Left cardiac atrium (tissue), 4 donors: ENCODE measurements at places on chromosomes 12 and 14. TPM values are rescaled to one million over a fixed set of nuclear protein-coding genes. Genes with fewer than 3 reads are reported as not detected.

The LMO3 gene
- total RNA-seq, result 4.2 TPM

GRCh38 chr12:120290609-120291305 is 946 bp downstream of the RNU4-2 start:
- DNase-seq, result peak; percentile 24

GRCh38 chr12:20631711-20632110 is 63.4 kb upstream of the SLCO1C1 start:
- DNase-seq, result no peak

DNA sequence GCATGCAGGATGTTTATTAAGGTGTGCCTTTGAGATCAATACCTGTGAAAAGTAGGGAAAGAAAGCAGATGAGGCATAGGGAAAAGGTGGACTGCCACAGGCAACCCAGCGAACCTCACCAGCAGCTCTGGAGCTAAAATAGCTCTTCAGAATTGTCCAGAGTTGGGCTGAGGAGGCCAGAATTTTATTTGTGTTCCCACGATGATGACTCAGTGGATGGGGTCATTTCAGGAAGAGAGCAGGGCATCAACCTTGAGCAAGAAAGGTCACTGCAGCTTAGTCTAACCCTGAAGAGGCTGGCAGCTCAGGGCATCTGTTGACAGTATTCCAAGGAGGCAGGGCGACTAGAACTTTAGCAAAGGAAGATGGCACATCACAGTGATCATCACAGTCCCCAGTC is 696.1 kb downstream of the DIO2 start:
- DNase-seq, result no peak

- no peak for DNase-seq
These were observed 43.7 kb downstream of the PPP1R13B start for GRCh38 chr14:103803661-103804060.

DNA sequence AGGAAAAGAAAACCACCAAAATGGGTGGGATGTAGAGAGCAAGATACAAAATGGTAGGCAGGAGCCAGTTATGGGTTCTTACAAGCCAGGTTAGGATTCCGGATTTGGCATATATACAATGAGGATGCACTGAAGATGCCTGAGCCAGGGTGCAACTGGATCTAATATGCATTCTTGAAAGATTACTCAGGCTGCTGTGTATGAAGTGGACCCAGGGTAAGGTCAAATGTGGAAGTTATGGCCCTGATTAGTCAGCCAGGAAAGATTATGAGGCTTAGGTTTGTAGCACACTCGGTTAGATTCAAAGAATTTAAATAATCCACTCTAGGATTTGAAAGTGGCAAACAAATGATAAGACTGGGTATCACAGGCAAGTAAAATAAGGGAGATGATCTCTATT is 1750.7 kb upstream of the FLRT2 start:
- DNase-seq, result no peak

DNA sequence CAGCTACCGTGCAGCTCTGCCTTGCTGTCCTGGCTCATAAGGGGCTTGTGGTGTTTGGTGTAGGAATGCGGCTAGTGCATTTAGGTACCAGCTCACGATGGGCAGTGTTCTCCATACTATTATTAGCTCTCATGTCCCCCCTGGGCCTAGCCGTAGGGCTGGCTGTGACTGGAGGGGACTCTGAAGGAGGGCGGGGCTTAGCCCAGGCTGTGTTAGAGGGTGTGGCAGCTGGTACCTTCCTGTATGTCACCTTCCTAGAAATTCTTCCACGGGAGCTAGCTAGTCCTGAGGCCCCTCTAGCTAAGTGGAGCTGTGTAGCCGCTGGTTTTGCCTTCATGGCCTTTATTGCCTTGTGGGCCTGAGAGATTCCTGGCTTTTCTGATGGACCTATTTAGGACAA is 2.1 kb downstream of the SLC39A2 start:
- DNase-seq, result no peak

GRCh38 chr14:85316701-85317410 is 213.1 kb upstream of the FLRT2 start:
- DNase-seq, result no peak

The THAP2 gene
- total RNA-seq, result 5.2 TPM

- peak; percentile 22 for DNase-seq
These were observed at the start of gene AVPR1A for GRCh38 chr12:63150713-63151622. Gene AVPR1A (minus strand): TSS chr12:63151201. CDS start chr12:63150836, 365 bp downstream.

GRCh38 chr12:27635349-27635972 is 60.8 kb upstream of the REP15 start:
- DNase-seq, result no peak

The PDZRN4 gene
- 0.50 TPM for total RNA-seq

GRCh38 chr14:59175404-59175803 is 13.1 kb upstream of the DAAM1 start:
- no peak for DNase-seq

DNA sequence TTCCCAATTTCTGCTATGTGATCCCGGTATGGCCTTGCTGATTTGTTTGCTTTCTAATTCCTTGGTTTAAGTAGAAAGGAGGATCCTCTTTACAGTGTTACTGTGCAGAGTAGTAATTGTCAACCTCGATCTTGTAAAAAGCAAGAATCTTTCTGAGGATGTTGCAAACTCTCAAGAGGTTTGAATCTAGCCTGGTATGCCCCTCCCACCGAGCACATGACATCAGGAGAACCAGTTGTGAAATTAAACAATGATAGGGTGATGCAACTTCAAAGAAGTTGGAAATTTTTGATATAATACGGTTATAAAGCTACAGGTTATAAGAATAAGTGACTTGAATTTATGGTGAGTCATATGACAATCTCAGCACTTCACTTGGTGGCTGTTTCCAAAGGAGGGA is 35.0 kb upstream of the FUT8 start:
- no peak for DNase-seq

DNA sequence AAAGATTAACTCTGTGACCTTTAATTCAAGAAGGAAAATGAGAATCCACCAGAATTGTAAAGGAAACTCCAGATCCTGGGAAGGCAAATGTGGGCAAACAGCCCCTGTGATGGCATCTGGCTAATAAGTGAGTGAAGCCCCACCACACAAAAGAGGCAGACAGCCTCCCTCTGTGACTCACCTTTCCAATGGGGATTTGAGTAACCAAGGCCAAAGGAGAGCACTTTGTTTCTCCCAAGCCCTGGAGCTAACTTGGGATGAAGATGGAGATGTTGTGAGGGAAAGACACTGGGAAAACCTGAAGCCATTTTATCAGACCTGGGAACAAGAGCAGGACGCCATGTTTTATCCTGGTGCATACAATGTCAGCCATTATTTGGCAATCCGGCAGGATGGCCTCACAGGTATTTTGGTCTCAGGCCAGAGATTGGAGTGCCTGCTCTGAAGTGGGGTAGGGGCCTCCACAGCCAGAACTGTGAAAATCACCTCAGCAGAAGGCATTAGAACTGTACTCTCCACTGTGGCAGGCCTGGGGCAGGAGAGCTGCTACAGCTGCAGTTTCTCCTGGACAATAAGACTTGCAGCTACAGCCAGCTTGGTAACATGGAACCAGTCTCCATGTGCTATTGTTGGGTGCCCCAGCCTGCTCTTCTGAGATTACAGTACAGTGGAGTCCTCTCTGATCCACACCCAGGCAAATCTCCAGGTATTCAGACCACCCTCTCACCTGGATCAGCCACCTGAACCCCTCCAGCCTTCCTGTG is 96.6 kb upstream of the PCED1B start:
- DNase-seq, result no peak

DNA sequence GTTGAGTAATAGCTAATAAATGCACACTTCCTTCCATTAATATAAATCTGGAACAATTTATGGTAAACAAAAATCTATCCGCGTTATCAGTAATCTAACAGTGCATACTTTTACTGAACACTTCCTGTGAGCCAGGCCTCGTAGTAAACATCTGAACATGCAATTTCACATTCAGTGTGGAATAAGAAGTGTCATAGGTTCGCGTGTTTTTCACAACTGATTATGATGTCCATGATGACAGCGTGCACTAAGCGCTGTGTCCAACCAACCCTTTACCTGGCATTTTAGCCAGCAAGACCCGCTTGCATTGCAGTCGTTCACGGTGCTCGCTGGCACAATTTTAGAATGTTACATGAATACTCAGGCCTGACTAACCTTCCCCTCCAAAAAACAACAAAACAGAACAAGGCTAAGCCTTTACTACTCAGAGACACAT is 2.1 kb downstream of the PNMA1 start:
- no peak for DNase-seq

DNA sequence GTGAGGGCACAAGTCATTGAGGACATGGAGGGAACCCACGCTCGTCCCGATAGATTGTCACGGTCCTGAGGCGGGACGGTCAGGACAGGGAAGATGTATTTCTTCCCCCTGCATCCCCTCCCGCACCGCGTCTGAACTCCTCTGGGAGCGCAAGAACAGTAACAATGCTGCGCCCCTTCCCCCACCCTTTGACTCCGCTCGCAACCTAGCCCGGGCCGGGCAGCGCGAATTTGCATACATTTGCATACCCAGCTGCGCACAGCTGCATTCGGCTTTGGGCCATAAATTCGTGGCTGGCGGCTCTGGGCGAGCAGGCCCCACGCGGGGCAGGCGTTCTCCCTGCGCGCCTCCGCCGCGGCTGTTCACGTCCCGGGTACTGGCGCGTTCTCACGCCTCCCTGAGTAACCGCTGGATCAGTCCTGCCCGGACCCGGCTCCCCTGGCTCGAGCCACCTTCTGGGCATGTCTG is 29.0 kb upstream of the SMUG1 start:
- DNase-seq, result peak; percentile 48

- no peak for DNase-seq
These were observed 40.5 kb downstream of the ALKBH1 start for GRCh38 chr14:77667331-77667730.

- peak; percentile 44 for DNase-seq
These were observed 4.1 kb downstream of the CD163L1 start for GRCh38 chr12:7439579-7440505.

DNA sequence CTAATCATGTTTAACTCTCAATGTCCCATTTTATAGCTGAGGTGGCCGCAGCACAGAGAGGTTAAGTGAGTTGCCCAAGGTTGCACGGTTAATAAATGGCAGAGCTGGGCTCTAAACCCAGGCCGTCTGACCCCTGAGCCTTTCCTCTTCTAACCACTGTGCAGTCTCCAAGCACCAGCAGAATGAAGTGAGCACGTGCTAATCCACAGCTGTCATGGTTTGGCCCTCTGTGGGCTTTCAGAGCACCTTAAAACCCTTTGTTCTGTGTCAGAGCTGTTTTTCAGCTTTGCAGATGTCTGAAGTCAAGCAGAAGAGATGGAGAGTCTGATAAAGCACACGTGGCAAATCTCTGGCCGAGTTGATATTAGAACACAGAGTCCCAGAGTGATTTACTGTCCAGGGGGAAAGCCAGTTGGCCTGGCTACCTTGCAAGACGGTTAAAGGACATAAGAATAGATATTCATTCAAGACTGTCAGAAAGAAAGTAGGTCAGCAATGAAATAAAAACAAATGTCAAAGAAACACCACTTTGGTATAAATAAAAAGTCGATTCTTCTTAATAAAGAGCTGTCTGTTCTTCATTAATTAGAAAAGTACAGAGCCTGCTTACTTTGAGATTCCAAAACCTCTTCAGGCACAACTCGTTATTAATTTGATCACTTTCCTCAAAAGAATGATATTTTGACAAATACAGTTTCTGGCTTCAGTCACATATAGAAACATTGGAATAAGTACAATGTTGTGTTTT is 107.3 kb downstream of the CRADD start:
- peak; percentile 36 for DNase-seq

GRCh38 chr14:23112359-23113178 is 6.5 kb downstream of the CEBPE start:
- DNase-seq, result peak; percentile 48

- peak; percentile 72 for DNase-seq
These were observed 1.8 kb upstream of the AHNAK2 start for GRCh38 chr14:104979758-104980610.

DNA sequence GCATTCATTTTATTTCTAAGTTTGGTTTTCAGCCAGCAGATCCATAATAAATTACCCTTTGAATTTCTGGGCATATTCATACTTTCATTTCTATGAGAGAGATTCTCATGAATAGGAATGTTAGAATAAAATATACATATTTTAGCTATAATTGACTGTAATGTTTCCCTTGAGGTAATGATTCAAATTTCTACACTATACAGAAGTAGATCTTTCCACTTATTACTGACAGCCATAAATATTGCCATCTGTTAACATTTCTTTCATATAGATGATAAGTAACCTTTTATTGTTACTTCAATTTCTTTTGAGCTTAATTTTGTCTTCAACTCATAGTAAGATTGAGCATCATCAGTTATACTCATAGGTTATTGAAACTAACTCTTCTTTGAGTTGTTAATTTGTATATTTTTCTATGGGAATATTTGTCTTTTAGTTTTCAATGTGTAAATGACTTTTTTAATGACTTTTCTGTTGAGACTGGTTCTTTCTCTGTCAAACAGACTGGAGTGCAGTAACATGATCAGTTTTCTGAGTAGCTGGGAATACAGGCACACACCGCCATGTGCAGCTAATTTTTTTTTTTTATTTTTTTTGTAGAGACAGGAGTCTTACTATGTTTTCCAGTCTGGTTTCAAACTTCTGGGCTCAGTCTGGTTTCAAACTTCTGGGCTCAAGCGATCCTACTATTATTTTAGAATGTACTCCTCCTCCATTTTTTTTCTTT is 991.6 kb downstream of the SLC6A15 start:
- no peak for DNase-seq

DNA sequence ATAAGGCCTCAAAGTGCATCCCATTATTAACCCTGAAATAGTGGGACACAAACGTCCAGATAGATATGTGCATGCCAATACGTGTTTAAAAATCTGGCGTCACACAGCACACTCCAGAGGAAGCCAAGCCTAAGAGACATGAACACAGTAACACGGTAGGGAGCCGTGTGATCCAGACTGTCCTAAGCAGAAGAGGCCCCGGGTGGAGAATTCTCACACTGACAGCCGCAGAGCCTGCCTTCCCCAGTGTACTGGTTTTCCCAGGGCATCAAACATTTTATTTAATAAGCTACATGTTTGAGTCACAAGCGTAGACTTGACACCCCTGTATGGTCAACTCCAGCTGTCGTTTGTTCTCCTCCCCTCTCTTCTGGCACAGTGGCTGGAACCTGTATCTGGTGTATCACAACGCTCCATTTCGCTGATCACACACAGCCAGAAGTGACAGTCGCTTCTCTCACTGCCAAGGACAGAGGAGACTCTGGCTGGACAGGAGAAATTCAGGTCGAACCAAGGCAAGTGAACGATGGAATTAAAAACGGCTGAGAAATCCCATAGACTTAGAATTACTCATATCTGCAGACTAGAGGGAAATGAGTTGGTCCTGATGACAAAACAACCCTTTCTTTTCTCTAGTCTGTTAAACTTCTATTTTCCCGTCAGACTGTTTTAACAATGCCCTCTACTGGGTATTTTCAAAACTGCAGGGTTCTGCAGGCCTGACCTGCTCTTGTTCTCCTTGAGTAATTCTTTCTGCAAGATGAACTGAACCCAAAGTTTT is 359.9 kb downstream of the RGS6 start:
- no peak for DNase-seq

DNA sequence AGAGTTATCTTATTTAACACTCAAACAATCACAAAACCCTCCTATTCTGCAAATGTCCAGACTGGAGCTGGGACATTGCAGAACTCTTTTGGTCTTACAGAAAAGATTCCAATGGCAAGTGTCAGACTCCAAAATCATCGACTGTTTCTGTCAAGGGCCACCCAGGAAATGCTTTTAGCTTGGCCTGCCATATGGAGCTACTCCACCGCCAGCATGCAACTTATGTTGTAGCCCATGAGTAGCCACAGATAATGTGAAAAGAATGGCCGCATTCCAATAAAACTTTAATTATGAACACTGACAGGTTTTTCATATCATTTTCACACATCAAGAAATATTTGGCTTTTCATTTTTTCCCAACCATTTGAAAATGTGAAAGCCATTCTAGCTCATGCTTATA is 57.5 kb downstream of the SYNE3 start:
- DNase-seq, result no peak
